Astrocyte (in vitro differentiated cells and primary cell): ENCODE measurements at places on chromosomes 11 and 22. TPM values are rescaled to one million over a fixed set of nuclear protein-coding genes. Genes with fewer than 3 reads are reported as not detected.

The KCNJ5 gene
- total RNA-seq, result 1.4 TPM in 2 replicates

The BTBD18 gene
- total RNA-seq, result not detected in 2 replicates

- peak; percentile 68 for DNase-seq
These were observed 24.8 kb downstream of the ACER3 start for GRCh38 chr11:76885390-76886097.

- no peak for DNase-seq
These were observed 20.5 kb downstream of the COA4 start for GRCh38 chr11:73856031-73856567.

GRCh38 chr11:61962213-61963015, 5.0 kb downstream of the FTH1 start:
- no peak for DNase-seq

GRCh38 chr22:48450188-48450825, 1377.4 kb downstream of the BRD1 start:
- no peak for DNase-seq
